ENCODE measurements at places on chromosomes 5 and 9. TPM values are rescaled to one million over a fixed set of nuclear protein-coding genes. Genes with fewer than 3 reads are reported as not detected.

- no peak for DNase-seq
Measured at GRCh38 chr9:13001989-13002580, 227.3 kb downstream of the LURAP1L start.

DNA sequence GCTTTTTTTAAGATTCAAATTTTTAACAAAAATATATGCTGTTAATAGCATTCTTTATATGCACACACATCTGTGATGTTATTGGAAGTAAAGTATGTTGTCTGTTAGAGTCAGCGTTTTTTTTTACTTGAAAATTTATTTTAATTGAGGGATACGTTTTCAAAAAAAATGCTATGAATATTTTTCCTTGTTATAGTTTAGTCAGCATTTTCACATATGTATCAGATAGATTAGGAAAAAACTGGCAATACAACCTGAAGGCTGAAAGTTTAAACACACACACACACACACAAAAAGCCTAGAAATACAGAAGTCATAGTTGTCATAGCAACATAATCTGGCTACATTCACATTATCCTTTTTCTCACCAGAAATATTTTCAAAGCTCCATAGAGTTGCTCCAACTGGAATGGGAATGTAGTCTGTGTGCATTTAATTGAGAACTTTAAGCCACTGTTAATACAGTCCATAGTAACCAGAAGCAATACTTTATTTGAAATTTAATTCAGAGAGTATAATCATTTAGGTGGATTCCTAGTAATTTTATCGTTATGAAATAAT, 116.6 kb downstream of the CDH12 start:
- DNase-seq: no peak

DNA sequence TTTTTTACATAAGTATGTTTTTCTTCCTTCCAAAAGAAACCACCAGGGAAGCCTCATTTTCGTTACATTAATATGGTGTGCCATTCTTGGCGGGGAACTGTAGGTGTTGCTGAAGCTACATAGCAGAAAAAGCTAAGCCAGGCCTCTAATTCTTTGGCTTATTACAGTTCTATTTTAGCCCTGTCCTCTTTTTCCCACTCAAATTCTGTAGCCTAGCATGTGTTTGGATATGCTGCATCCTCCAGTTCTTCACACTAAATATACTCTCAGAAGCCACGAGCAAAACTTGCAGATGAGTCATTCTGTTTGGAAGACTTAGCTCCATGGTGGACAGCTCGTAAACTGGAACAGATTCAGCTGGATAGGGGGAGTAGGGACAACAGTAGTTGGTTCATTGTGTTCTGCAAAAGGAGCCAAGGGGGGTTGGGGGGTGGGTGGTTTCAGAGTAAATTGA, 369.4 kb downstream of the TMEM161B start:
- DNase-seq: peak; percentile 76

- no peak for DNase-seq
Measured at GRCh38 chr5:158022837-158023236, 163.9 kb upstream of the CLINT1 start.

GRCh38 chr9:122086873-122087272, 6.2 kb downstream of the TTLL11 start:
- no peak for DNase-seq

Gene TMEM174
- total RNA-seq: not detected

Data from neural progenitor cell (in vitro differentiated cells).